Stromal cell of bone marrow (primary cell): ENCODE measurements at places on chromosomes 6 and 20.

DNA sequence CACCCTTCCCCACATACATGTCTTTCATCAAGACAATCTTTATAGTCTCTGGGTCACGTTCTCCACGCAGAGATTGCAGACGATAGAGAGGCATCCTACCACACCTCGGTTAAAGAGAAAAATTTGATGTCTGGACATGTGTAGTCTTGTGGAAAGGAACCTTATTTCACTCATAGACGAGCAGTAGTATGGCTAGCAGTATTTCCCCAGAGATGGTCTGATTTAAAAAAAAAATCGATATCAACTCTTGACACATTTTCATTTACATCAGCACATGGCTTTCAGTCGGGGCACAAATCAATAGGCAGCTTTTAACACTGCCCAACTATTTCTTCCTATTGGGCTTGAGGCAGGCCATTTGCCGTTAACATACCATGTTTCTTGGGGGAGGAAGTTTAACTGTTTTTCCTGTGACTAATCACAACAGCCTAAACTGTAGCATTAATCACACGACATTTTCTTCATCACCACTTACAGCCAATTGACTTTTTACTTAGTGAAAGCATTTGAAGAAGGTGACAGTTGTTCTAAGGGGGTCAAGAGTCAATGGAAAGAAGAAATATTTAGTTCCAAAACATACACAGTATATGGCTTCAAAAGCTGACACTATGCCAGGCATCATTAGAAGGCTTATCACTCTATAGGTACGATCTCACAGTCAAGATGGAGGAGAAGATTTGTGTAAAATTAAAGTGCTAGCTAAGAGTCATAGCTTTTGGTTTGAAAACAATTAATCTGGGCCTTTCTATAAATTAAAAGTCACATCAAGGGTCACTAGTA lies 129.5 kb upstream of the HDAC2 start:
- DNase-seq, result no peak

GRCh38 chr20:14114065-14114704 lies 118.9 kb downstream of the MACROD2 start:
- no peak for DNase-seq

DNA sequence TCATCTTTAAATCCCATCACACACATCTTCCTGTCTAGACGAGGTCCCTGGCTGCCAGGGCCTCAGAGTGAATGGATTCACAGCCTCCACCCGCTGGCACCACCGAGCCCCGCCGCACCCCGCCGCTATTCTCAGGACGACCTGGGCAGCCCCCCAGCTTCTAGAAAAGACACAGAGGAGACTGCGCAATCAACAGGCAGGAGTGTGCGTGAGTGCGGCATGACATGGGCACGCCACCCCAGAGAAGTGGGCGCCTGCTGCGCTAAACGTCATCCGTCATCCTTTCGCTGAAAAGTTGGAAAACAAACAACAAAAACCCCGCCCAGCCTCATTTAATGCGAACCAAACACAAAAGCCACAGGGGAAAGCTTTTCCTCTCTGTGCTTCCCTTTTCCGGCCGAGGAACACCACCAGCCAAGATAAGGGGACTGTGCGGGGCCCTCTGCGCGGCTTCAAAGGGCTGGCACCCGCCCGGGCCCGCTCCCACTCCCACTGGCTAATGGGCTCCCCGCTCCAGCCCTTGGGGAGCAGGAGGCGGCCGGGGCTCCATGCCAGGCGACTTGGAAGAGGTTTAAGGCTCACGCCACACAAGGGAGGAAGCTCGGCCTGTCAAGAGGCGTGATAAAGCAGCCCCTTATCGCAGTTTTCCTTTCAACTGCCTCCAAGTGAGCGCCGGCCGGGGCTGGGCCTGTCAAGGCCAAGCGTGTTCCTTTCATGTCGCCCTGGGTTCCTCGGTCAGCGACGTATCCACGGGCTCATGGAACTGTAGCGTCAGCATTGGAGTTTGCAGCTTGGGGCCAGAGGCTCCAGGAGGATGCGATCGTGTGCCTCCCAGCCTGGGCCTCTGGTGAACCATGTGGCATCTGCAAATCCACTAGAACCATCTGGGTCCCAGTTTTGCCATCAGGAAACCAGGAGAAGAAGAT lies 50.1 kb downstream of the NFATC2 start:
- no peak for DNase-seq

DNA sequence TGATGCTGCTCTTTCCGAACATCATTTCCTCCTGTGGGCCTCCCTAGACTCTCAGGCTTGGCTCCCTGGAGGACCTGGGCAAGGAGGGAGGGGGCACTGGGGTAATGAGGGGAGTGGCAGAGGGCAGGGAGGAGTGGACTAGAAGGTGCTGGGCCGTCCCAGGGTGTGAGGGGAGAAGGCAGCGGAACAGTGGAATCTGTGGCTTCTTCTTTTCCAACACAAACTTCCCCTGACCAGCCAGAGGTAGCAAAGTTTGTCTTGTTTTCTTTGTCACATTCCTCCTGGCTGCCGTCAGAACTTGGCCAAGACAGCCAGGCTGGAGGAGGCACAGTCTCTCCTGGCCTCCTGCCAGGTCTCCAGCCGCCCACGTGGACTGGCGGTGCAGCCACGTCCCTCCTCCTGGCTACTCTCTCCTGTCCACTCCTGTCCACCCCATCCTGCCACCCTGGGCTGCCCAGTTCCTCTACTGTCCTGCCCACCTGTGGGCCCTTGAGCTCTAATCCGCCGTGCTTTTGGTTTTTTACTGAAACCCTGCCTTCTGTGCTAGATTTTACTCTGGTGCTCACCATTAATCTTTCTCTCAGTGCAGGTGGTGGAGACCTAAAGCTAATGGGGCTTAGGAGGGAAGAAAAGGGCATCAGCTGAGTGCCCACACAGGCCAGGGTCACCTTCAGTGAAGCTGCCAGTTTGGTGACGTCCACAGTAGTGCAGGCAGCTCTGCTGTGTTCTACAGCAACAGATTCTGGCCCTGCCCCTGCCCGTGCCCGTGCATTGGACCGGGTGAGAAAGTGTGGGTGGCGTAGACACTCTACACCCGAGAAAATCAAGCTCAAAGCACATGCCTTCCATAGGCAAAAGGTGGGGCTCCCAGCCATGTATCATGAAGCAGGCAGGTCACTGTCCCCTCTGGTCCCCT lies 2.8 kb upstream of the CDSN start:
- peak; percentile 57 for DNase-seq

GRCh38 chr6:158373214-158373613 lies 60.9 kb downstream of the TULP4 start:
- no peak for DNase-seq

- DNase-seq, result peak; percentile 9
Observed at GRCh38 chr6:30411515-30412207, 66.7 kb downstream of the RPP21 start.

DNA sequence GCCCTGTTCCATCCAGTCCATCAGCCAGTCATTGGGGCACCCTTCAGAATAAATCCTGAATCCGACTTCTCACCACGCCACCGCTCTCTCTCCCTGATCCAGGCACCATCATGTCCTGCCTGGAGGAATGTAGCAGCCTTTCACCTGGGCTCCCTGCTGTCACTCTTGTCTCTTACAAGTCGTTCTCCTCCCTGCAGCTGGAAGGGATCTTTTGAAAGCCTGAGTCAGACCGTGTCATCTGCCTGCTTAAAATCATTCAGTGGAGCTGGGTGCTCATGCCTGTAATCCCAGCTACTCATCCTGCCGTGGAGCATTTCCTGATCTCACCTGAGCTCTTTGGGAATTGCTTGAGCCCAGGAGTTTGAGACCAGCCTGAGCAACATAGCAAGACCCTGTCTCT lies 19.2 kb upstream of the KCNG1 start:
- no peak for DNase-seq

DNA sequence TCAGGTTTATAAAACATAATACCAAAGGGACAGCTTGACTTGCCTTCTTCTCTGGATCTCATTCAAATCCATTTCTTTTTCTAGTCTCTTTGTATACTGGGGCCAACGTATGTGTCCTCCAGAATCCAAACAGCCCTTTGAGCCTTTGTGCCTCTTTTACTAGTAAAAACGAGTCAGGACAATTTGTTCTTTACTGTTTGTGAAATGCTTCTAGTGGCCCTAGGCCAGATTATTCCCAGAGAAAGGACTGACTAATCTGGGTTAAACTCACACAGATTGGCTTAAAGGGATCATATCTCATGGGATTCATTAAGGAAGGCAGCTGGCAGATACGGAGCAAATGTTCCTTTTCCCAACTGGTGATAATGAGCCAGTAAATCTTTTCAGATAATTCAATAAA lies 32.1 kb upstream of the MANEA start:
- DNase-seq, result no peak

- no peak for DNase-seq
Observed at GRCh38 chr20:63177134-63177784, 38.7 kb downstream of the YTHDF1 start.

- no peak for DNase-seq
Observed at GRCh38 chr6:30816791-30817739, 67.3 kb upstream of the DDR1 start.

GRCh38 chr6:4172368-4172767 lies 37.0 kb upstream of the ECI2 start:
- DNase-seq, result no peak

DNA sequence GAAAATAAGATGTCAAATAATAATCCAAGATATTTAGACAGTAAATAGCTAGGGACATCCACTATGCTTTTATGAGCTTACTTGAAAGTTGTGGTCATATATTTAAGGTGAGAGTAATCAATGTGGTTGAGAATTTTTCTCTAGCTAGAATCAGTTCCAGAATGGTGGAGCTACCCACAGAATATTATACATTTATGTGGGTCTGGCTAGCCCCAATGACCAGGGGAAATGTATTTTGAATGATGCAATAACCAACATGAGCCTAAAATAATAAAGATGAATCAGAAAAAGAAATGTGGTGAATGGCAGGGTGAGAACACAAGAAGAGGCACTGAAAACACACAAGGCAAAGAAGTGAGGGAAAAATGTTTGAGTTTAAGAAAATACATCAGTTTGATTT lies 325.7 kb downstream of the TBC1D32 start:
- DNase-seq, result peak; percentile 18

DNA sequence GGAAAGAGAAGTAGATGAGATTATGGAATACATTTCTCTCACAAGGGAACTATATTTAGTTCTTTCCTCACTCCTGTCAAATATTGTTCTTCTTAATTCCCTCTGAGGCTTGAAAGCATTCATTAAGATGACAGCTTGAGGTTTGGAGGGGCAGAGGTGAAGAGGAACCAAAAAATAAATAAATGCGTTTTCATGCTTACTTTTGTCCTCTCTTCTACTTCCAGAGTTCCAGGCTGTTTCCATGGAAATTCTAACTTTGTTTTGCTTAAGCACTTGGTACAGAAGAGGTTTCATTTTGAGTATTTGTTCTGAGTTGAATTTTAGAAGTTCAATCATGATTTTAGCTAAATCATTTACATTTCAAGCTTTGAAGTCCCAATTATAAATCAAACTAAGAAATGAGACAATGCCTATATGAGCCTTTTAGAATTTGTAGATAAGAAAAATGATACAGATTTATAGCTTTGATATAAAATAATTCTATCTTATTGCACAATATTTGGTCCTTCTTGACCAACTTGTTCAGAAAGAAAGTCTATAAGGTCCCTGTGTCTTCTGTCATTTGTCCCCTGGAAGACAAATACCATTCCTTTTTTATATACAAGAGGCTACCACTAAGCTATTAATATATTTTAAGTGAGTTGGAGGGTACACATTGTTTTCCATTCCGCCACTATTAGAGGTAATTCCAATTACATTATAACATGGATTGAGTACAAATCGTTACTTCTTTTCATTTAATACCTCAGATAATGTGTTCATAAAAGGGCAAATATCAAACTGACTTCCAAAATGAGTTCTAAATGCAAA lies 16.3 kb downstream of the RBM24 start:
- DNase-seq, result no peak

- DNase-seq, result no peak
Observed at GRCh38 chr6:148146717-148147462, 195.7 kb upstream of the SASH1 start.

GRCh38 chr6:46270336-46270735 lies 99.6 kb upstream of the ENPP5 start:
- DNase-seq, result no peak

DNA sequence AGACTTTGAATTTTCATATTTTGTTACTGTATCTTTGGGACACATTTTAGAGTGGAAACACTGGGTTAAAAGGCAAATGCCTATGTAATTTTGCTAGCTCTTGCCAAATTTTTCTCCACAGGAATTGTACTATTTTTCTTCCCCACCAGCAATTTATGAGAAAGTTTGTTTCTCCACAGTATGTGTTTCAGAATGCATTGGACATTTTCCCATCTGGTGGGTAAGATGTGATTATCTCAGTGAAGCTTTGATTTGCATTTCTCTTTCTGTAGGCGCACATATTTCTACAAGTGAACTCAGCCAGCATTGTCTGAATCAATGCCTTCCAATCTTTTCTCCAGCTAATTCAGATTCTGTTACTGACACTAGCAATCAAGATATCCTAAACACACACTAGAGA lies 157.8 kb downstream of the RCAN2 start:
- DNase-seq, result no peak

DNA sequence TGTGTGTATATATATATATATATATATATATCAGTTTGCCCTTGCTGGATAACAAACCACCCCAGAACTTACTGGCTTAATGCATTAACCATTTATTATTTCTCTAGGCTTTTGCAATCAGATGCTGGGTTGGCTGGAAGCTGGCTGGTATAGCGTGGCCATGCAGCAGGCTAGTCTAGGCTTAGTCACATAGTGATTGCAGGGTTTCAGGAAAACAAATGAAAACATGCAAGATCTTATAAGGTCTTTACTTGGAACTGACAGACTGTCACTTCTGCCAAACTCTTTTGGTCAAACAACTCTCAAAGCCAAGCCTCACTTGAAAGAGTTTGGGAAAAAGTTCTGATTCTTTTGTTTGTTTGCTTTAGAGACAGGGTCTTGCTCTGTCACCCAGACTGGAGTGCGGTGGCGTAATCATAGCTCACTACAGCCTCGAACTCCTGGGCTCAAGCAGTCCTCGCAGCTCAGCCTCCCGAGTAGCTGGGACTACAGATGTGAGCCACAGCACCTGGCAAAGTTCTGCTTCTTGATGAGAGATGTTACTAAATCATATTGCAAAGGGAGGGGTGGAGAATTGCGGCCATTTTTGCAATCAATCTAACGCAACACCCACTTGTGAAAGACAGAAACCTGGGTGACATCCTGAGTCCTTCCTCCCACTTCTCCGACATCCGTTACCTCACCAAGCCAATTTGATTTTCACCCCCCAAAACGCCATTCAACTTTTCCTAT lies 74.6 kb upstream of the RNF24 start:
- DNase-seq, result peak; percentile 85

DNA sequence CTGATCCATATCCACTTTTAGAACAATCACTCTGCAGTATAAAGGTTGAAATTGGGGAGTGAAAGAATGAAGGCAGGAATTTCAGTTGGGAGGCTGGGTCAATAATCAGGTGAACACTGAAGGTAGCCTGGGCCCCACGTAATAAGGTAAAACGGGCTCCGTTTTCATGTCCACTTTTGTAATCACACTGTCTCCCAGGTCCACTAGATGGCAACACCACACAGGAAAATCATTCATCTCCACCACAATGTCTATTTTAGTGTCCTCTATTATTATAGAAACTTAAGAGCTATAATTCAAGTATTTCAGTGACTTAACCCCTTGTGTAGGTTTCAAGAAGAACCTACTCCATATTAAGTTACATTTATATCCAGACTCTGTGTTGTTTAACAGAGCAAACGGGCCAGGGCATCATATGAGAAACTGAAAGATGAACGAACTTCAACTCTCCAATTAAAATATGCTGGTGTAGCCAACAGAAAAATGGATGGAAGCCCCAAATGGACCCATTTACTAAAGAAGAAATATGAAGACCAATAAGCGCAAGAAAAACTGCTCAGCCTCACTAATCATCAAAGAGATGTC lies 45.9 kb upstream of the MC3R start:
- no peak for DNase-seq
